Stimulated activated CD4-positive, alpha-beta T cell treated with anti-CD3 and anti-CD28 coated beads, Interleukin-1b, Interleukin-23, amount 100 ng/mL, for 1 hour (primary cell): ENCODE measurements at places on chromosomes 1 and 21.

- no peak for DNase-seq
These were observed 25.2 kb downstream of the WNT3A start for GRCh38 chr1:228032041-228032440.

GRCh38 chr21:35658242-35658641, 402.1 kb downstream of the SETD4 start:
- no peak for DNase-seq

GRCh38 chr1:247437551-247438505, 20.1 kb downstream of the OR2B11 start:
- no peak for DNase-seq

DNA sequence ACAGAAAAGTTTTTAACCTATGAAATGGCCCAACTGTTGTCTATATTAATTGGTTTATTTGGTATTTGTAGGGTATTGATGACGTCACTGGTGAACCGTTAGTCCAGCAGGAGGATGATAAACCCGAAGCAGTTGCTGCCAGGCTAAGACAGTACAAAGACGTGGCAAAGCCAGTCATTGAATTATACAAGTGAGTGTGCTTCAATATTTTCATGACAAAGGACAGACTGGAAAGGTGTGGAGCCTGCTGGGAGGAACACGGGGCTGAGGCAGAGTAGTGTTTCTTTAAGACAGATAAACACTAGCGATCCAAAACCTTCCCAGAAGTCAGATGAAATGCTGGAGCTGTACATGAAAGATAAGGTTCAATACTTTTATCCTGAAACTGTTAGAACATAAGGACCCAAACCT, 76.7 kb downstream of the AK4 start:
- no peak for DNase-seq

DNA sequence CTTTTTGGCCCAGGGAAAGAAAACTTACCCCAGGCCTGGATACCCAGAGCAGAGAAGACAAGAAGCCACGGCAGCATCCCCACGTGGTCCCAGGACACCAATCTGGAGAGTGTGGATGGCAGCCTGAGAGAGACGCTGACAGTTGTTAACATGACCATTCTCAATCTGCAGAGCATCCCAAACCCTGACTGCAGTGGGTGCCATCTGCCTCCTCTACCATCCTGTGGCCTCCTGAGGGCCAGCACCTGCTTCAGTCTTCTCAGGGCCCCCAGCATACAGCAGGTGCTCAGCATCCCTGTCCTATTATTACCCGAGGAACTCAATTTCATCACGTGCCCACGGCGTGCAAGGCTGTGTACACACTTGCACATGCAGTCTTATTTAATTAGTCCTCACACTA, 785 bp downstream of the PGLYRP4 start:
- no peak for DNase-seq

- DNase-seq = no peak
These were observed 36.7 kb downstream of the AGL start for GRCh38 chr1:99886841-99887240.

DNA sequence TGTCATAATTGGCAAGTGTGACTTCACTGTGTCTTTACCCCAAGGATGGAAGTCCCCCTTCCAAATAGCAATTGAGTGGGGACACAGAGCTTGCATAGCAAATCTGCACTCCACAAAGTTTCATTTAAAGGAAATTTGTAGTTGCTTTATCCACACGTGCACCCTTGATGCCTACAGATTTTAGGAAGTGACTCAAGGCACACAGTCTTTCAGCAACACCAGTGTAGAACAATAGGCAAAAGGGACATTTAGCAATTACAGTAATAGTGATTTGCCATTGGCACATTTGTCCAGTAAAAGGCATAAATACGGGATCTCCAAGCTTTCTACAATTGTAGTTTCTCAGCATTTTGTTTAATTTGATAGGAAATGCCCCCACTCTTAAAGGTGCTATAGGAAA, 43.4 kb upstream of the KAZN start:
- no peak for DNase-seq
